ENCODE measurements at places on chromosomes 3 and 15.

DNA sequence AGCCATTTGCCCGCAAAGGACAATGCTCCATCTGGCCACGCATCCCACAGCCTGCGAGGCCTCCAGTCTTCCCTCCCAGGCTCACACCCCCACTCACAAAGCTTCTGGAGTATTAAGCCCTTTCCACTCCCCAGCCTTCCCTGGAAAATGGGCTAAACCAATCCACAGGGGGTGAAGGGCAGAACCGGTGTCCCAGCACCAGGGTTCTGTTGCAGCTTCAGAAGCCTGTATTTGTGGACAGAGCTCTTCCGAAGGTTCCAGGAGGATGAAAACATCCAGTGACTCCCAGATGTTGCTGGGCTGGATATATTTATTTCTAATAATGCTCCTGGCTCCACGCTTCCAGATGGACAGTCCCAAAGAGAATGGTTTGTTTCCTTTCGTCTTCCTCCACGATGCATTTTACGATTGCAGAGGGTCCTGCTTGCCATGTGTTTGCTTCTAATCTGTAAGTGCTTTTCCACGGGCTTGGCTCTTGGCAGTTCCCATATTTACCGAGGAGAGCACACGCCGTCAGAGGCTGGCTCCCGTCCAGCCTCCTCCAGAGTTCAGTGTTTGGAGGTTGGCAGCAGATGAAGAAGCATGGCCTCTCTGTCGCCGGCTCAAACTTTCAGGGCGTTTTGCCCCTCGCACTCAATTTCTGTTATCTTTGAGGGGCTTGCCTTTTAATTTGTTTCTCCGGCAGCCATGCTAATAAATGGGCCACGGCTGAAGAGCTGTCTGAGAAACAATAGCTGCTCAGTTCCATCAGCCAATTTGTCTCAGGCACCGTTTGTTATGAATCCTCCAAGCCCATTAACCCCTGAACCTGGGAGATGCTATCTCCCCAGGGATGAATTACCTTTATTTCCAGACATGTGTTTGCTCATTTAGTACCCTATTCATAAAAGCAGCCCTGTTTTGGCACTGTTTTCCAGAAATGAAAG lies 367.9 kb upstream of the PROK2 start:
- DNase-seq, result peak; percentile 81

DNA sequence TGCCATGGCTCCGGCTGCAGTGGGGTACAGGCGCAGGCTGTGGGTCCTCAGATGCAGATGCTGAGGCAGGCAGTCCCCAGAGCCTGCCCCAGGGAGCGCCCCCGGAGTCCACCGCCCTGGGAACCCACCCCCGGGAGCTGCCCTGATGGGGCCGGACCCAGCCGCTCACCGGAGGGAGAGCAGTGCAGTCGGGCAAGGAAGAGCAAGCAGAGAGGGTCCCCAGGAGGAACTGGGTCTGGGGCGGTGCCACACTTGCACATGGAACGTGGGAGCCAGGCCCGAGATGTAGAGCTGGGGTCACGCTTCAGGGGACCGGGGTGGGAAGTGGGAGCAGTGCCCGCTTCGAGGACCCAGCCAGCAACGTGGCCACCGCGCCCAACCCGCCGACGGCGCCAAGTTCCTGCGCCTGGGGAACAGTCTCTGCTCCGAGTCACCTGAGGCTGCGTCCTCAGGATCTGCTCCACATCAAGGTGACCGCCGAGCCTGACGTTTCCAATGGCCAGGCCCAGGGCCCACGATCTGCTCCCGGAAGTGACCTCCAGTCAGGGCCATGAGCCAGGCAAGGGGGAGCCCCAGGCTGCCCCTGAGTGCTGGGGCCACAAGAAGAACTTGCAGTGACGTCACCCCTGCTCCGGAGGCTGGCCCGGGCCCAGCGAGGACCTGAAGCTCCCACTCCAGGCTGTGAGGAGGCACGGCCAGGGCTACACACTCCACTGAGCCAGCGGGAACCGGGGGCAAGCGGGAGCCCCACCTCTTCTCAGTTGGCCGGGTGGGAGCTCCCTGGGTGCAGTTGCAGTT lies 27.0 kb upstream of the TFG start:
- DNase-seq, result peak; percentile 80

DNA sequence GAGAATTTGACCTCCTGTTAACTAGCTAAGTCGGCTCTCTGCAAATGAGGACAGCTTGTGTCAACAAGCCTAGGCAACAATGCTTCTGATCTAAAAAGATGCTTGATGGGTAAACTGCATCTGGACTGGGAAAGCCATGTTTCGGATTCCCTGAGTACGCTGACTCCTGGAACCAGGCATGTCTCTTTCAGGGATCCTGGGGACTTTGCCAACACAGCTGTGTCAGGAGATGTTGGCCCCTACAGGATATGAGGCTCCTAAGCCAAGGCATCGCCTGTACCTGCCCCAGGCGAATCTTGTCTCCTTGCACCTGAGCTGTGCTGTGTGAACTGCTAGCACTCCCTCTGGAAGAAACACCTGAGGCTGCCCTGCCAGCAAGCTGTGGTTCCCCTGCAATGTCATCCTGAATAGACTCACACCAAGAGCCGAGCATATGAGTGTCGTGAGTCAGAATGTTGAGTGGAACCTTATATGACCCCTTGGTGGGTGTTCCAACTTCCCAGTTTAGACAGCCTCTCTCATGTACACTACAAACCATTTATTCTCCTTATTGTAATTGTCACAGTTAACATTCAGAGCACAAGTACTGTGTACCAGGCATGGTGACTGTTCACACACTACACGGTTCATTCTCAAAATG lies 17.0 kb downstream of the EOGT start:
- DNase-seq, result no peak

GRCh38 chr15:55907797-55908196 lies 85.6 kb downstream of the NEDD4 start:
- no peak for DNase-seq

DNA sequence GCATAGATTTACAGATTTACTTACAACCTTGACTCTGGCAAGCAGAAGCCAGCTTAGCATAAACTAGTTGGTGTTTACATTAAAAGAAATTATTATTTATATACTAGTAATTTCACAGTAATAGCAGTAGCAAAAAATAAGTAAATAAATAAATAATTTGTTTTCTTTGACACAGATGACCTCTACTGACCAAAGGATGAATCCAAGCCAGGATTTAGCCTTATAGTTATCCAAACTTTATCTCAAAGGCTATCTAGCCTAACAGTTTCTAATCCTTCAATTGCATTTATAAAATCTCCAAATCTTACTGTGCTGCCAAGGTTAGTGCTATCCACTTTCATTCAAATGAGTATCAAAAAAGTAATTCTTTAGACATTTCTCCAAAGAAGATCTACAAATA lies 64.3 kb downstream of the FRMD5 start:
- no peak for DNase-seq

DNA sequence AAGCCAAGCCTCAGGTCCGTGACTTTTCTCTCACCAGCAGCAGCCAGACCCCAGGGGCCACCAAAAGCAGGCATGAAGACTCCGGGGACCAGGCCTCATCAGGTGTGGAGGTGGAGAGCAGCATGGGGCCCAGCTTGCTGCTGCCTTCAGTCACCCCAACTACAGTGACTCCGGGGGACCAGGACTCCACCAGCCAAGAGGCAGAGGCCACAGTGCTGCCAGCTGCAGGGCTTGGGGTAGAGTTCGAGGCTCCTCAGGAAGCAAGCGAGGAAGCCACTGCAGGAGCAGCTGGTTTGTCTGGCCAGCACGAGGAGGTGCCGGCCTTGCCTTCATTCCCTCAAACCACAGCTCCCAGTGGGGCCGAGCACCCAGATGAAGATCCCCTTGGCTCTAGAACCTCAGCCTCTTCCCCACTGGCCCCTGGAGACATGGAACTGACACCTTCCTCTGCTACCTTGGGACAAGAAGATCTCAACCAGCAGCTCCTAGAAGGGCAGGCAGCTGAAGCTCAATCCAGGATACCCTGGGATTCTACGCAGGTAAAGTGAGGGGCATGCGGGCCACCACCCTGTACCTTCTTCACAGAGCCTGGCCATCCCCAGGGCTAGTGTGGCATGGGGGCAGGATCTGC lies 12.0 kb upstream of the ABTB1 start:
- no peak for DNase-seq

GRCh38 chr3:58141766-58142345 lies 68.9 kb downstream of the DNASE1L3 start:
- DNase-seq, result no peak

- DNase-seq, result no peak
Observed at GRCh38 chr15:65089206-65089824, 12.8 kb downstream of the KBTBD13 start.

DNA sequence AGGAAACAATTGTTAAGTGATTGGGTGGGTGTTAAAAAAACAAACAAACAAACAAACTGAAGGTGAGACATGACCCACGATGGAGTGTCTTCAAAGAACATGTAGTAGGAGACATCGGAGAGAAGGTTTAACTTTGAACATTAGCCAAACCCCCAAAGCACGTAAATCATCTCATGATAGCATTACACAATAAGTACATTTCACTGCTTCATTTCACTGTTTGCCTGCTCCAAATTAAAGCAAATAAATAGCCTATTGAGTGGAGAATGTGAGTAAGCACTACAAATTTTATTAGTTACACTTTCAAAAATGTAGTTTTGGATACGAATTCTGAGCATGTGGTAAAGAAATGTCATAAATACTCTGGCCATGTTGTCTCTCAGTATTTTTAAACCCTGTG lies 287.0 kb downstream of the SI start:
- DNase-seq, result no peak

DNA sequence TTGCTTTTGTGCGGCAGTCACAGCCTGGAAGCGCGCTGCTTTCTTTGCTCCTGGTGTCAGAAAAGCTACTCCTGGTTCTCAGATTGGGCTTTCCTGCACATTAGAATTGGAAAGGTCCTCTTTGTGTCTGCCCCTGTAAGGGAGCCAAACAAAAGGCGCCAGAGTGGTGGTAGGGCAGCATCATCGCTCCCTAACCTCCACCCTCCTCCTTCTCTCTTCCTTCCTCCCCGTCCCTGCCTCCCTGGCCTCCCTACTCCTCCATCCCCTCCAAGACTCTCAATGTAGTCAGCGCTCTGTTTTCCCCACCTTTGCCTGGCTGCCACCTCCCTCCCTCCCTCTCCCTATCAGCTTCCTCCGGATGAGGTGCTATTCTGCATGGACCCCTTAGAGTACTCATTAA lies 65.3 kb downstream of the SH3GL3 start:
- DNase-seq, result no peak

- DNase-seq, result no peak
Observed at GRCh38 chr15:101049856-101050622, 130.9 kb downstream of the LRRK1 start.

DNA sequence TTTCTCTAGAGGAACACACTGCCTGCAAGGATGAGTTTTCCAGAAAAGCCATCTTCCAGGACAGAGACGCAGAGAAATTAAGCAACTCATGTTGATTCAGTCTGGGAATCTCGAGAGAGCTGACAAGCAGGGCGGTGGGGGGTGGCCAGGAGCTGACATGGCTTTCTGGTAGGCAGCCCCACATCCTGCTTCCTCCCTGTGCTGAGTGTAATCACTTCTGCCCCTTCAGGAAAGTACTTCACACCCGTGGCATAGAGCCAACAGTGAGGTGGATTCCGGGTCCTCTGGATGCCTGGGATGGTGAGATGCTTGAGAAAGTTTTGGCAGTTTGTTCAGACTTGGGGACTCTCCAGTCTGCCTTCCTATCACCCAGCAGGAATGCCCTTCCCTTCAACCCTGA lies 221.1 kb downstream of the SLCO3A1 start:
- DNase-seq, result no peak

- no peak for DNase-seq
Observed at GRCh38 chr3:13200946-13201345, 127.7 kb upstream of the IQSEC1 start.

DNA sequence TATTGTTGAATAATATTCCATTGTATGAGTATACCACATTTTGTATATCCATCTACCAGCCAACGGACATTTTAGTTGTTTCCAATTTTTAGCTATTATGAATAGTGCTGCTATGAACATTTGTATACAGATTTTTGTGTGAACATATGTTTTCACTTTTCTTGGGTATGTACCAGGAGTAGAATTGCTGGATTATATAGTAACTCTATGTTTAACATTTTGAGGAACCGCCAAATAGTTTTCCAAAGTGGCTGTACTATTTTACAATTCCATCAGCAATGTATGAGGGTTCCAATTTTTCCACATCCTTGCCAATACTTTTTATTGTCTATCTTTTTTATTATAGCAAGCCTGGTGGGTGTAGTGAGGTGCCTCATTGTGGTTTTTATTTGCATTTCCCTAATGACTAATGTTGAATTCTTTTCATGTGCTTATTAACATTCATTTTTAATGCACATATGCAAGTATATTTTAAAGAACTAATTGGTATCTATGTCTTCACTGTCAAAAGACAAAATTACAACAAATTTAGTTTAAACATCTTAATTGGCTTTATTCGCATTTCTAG lies 77.5 kb upstream of the PIAS1 start:
- no peak for DNase-seq

DNA sequence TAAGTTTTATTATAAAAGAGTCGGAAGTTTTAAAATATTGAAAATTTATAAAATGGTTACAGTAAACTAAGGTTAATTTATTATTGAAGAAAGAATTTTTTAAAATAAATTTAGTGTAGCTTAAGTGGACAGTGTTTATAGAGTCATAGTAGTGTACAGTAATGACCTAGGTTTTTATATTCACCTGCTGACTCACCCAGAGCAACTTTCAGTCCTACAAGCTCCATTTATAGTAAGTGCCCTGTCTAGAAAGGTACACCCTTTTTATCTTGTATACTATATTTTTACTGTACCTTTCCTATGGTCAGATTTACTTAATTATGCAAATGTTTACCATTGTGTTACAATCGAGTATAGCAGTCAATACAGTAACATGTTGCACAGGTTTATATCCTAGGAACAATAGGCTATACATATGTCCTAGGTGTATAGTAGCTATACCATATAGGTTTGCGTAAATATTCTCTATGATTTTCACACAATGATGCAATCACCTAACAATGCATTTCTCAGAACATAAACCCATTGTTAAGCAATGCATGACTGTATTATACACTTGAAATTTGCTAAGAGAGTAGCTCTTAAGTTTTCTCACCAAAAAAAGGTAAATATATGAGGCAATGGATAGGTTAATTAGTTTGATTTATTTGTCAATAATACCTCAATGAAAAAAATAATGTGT lies 106.9 kb upstream of the CD96 start:
- no peak for DNase-seq

DNA sequence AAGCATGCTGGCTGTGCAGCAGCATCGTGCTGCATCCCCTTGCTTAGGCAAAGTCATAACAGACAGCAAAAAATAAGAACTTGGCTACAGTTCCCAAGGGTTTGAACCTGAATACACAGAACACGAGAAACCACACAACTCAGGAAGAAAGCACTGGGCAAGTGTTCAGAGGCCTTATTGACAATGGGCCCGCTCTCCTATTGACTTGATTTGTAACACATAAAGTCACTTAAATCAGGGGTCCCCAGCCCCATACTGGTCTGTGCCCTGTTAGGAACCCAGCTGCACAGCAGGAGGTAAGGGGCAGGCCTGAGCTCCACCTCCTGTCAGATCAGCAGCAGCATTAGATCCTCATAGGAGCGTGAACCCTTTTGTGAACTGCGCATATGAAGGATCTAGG lies 145.1 kb downstream of the LSAMP start:
- DNase-seq, result no peak

GRCh38 chr15:68524753-68525584 lies 53.8 kb upstream of the CORO2B start:
- no peak for DNase-seq
